ENCODE measurements at places on chromosomes 16 and 17.

- no peak for DNase-seq
These were observed 5.8 kb upstream of the UNK start for GRCh38 chr17:75778861-75779249.

- DNase-seq, result no peak
These were observed 59.7 kb upstream of the TNRC6C start for GRCh38 chr17:77898521-77899434.

GRCh38 chr16:4011225-4011939 lies 104.9 kb downstream of the ADCY9 start:
- DNase-seq, result no peak

- DNase-seq, result no peak
These were observed 14.5 kb upstream of the MYO18A start for GRCh38 chr17:29194669-29195068.

DNA sequence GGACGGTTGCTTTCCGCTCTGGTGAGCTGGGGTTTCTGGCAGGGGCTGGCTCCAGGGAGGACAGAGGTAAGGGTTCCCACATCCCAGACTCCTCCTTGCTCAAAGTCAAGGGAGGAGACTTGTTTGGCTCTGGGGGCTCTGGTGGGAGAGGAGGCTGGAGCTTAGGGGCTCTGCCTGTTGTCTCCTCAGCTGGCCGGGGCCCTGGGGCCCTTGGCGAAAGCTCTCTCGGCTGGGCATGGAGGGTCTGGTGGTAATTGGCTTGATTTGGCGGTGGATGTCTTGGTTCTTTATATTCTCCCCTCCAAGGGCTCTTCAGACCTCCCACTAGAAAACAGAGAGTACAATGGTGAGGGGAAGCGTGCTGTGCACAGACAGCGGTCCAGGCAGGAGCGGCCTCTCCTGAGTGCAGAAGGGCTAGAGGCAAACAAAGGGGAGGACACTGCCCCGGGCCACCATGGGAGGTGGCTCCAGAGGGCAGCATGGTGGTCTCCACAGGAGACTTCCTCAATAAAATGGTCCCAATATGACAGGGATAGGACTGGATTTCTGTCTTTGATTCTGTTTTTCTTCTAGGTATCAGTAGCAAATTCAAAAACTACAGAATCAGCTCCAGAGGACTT lies 5.7 kb upstream of the SPATA32 start:
- DNase-seq, result no peak

- DNase-seq, result no peak
These were observed 8.5 kb upstream of the SIAH1 start for GRCh38 chr16:48393485-48394354.

DNA sequence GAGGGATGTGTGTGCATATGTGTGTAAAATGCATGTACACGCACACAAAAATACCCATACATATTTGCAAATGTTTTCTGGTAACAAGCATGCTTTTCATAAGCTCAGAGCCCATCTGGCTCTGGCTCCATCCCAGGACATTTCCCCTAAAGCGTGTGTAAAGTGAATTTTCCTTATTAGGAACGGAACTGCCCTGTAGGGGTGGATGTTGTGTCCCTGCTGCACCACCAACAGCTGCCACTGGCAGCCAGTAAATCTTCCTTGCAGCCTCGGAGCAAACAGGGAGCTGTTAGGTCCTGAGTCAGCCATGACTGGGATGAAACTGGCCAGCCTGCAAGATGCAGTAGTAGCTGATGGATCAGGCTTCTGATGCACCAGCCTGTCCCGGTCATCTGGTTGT lies 393.5 kb downstream of the UTP18 start:
- no peak for DNase-seq

DNA sequence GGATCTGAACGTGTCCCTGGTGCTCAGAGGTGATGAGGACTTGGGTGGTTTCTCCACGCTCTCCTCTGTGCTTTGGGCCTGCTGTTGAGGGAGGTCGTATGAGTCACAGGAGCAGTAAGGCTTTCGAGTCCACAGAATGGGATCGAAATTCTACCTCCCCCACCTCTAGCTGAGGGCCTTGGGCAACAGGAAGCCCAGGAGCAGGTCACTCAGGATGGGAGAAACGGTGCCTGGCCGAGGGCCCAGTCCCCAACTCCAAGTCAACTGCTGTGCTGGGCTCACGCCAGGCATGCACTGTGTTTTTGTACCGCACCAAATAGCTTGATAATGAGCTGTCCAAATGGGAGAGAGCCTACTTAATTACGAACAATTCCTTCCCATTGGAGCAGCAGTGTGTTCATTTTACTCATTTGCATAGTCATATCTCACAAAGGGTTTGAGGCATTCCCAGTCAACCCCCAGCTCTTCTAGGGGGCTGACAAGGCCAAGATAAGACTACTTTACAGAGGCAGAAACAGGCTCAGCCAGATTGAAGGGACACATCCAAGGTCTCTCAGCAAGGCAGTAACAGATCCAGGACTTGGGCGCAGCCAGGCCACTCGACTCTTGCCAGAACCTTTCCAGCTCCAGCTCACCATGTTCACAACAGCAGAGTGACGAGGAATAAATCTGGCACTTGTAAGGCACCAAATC lies 53.6 kb downstream of the WNT3 start:
- DNase-seq, result peak; percentile 53

DNA sequence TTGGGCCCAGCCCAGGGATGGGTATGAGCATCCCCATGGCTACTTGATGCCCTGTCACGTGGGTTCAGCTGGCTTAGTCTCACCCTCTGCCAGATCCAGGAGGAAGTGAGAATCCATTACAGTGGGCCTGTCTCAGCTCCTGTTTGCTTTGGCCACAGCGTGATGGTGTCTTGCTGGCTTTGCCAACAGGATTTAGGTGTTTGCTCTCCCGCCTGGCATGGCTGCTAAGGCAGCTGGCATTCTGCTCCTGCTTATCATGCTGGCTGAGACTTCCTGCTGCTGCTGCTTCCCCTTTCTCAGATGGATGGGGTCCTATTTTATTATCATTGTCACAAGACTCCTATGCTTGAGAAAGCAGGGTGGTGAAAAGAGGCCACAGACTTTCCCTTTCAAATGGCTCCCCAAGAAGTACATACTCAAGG lies 28.3 kb upstream of the HOXB13 start:
- no peak for DNase-seq

DNA sequence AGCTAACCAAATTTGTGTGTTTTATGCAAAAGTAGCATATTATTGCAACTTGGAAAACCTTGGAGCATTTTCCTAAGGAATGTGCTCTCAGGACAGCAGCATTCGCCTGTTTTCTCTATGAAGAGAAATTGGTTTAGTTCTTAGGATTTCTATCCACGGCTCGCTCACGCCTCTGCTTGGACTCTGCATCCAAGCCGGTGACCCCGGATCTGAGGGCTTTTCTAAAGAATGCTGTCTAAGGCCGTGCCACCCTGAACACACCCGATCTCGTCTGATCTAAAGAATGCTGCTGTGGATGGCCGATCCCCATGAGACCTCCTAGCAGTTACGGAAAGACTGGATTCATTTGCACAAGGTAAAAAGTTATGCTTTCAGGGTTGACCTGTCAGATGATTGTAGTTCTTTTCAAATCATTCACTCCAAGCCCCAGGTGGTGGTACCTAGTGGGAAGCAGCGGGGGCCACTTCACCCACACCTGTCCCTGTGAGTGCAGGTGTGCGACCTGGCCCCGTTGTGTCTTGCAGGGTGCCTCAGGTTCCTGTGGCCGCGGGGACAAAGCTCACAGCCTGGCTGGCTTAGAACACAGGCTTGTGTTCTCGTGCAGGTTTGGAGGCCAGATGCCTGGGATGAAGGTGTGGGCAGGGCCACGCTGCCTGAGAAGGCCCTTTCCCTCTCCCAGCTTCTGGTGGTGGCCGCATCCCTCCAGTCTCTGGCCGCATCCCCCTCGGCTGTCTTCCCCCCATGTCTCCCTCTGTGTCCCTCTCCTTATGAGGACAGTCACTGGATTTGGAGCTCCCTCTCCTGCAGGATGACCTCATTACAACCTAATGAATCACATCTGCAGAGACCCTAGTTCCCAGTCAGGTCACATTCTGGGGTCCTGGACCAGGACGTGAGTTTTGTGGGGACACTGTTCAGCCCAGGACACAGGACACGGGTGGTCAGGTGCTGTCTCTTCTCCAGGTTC lies 71.1 kb downstream of the BANP start:
- DNase-seq, result no peak

- peak; percentile 92 for DNase-seq
These were observed 1.1 kb upstream of the MLLT6 start for GRCh38 chr17:38703742-38704605.

GRCh38 chr17:77521076-77521475 lies 380.3 kb downstream of the SEC14L1 start:
- DNase-seq, result no peak

DNA sequence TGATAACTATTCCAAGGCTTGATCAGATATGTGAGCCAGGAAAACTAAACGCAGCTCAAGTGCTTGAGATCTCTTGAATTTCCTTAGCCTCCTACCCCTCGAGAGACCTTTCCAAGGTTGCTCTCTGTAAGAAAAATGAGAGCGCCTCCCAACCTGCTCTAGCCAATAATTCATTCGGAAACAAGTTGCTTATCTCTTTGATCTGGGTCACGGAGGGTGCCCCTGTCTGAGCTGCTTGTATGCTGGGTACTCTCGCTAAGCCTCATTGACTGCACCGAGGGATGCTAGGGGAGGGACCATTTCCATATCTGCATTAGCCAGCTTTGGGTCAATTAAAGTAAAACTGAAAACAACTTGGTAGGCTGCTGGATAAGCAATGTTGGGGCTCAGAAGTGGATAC lies 70.1 kb upstream of the SHISA6 start:
- no peak for DNase-seq

DNA sequence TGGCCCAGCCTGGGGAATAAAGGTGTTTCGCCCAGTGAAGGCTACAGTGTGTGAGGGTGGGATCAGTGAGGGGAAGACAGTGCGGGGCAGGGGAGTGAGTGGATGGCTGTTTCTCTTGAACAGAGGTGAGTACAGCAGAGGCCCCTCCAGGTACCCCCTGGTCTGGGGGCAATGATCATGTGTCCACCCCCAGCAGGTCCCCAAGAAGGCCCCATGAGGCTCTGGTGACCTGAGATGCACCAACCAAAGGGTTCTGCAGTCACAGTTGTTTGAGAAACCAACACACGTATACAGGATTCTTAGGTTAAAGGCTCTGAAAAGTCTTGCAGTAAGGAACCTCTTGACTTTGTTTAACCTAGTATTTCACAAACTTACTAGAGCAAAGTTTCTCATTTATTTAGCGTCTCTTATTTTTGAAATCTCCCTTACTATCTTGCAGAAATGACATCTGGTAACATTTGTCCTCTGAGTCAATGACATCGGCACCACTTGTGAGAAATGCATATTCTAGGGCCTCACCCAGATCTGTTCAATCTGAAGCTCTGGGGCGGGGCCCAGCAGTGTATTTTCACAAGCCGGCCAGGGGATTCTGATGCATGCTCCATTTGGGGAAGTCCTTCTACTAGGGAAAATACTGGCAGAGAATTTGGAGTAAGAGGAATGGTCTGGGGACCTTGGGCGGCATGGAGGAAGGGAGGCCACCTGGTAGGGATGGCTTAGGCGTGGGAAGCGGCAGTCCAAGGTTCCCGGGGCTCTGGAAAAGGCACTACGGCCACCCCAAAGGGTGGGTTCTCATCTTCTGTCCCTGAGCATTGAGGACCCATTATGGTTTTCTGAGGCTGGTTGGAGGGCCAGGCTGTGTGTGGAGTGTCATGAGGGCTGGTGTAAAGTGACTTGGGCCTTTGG lies 217.3 kb downstream of the NTN1 start:
- DNase-seq, result peak; percentile 70

DNA sequence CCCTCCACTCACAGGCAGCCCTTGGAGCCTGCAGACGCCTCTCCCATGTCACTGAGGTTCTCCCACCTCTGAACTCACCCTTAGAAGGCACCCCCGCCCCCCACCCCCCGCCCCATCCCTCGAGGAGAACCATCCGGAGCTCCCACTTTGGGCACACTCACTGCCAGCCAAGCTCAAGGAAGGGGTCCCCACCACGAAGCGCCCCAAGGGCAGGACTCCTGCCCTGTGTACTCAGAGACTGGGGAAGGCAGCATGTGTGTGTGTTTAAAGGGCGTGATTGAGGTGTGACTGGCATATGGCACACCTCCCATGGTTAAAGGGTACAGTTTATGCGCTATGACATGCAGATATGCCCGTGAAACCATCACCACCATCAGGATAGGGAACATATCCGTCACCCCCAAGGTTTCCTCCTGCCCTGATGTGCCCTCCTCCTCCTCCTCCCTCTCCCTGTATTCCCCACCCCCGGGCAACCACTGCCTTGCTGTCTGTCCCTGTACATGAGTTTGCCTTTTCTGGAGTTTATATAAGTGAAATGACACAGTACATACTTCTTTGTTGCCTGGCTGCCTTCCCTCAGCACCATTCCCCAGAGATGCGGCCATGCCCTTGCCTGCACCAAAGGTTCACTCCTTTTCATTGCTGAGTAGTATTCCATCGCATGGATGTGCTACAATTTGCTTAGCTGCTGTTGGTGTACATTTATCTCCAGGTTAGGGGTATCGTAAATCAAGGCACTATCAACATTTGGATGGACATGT lies 14.0 kb upstream of the RBFOX3 start:
- peak; percentile 32 for DNase-seq

- DNase-seq, result no peak
These were observed 5.4 kb downstream of the METTL22 start for GRCh38 chr16:8626946-8627345.

GRCh38 chr16:58128181-58128631 lies 975 bp downstream of the CFAP20 start:
- no peak for DNase-seq

DNA sequence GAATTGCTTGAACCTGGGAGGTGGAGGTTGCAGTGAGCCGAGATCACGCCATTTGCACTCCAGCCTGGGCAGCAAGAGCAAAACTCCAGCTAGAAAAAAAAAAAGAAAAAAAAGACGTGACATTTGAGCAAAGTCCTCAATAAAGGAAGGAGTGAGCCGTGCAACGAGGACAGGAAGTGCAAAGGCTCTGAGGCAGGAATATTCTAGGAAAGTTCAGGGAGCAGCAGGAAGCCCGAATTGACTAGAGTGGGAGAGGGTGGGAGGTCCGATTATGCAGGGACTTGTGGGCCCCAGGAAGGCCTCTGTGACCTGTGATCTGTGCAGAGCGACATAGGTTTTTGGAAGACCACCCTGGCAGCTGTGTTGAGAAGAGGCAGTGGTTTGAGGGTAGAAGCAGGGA lies 8.6 kb upstream of the LASP1NB start:
- DNase-seq, result no peak

DNA sequence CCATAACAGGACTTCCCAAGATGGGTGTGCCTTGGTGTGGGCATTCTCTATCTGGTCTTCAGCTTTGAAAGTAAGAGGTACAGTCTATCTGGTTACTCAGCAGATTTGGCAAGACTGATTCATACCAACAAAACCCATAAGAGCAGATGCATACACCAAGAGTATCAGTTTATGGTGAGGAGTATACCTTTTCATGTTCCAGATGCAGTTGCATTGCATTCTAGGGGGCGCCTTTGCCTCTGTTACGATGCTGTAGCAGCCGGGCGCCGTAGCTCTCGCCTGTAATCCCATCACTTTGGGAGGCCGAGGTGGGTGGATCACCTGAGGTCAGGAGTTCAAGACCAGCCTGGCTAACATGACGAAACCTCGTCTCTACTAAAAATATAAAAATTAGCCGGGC lies 31.1 kb upstream of the CARMIL2 start:
- no peak for DNase-seq

- no peak for DNase-seq
These were observed 185.5 kb upstream of the SOX9 start for GRCh38 chr17:71935341-71935740.

Data from suprapubic skin (tissue), 4 donors.